ENCODE measurements at places on chromosomes 4 and X.
A peak's percentile ranks its signal among the peaks of the same experiment; 100 is the strongest.

GRCh38 chrX:4239650-4240540, 526.4 kb upstream of the PRKX start:
- DNase-seq = no peak

DNA sequence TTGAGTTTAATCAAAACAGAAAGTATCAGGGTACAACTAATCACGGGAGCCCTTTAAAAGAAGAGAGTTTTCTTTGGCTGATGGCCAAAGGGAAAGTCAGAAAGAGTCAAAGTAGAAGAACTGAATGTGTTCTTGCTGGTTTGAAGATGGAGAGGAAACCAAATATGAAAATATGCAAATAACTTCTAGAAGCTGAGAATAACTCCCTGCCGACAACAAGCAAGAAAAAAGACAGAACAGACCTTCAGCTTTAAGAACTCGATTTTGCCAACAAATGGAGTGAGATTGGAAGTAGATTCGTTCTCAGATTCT, 903.8 kb downstream of the STIM2 start:
- no peak for DNase-seq

- no peak for DNase-seq
Measured at GRCh38 chr4:19659101-19659500, 592.6 kb upstream of the SLIT2 start.

DNA sequence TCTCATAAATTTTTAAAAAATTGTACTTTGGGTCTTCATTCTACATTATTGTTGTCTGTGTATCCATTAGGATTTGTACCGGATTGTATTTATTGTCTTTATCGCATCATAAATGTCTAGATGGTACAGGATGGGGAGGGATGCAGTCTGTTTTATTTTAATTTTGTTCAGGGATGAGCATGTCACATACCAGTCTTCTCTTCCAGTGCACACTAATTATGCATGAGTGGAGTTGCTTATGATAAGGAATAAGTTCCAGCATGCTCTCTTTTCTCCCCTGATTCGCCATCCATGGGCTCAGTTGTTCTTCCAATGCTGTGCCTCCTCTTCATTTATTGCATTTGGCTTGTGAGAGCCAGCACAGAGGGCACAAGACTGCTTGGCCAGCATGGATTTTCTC, 54.3 kb downstream of the PPEF1 start:
- no peak for DNase-seq

- no peak for DNase-seq
Measured at GRCh38 chr4:3487861-3488260, 24.8 kb downstream of the DOK7 start.

DNA sequence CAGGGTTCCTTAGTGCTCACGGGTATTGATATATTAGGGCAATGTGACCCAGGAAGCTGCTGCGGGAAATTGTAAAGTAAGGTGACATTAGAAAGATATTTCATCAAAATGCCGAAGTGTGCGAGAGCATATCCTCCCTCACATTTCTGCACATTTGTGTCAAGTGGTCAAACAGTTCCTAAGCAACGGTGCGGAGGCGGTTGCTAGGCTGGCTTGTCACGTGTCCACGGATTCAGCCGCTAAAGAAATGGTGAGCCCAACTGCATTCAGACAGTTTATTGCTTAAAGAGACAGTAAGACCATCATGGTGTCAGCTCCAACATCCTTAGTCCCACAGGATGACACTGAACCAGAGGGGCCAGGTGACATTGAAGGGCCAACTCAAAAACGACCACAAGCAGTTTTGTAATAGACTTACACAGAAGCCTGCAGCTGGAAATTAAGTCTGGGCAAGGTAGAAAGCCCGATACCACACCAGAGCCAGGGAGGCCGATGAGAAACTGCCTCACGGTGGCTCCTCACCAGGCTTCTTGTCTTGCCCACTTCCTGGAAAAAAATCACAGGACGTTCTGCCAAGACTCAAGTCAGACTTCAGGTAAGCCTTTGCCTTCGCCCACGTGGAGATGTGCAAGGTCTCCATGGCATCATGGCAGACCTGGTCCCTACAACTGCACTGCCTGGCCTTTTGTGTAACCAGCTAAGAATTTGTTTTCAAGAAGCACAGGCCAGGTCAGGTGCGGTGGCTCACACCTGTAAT, 50.4 kb downstream of the USP11 start:
- no peak for DNase-seq

DNA sequence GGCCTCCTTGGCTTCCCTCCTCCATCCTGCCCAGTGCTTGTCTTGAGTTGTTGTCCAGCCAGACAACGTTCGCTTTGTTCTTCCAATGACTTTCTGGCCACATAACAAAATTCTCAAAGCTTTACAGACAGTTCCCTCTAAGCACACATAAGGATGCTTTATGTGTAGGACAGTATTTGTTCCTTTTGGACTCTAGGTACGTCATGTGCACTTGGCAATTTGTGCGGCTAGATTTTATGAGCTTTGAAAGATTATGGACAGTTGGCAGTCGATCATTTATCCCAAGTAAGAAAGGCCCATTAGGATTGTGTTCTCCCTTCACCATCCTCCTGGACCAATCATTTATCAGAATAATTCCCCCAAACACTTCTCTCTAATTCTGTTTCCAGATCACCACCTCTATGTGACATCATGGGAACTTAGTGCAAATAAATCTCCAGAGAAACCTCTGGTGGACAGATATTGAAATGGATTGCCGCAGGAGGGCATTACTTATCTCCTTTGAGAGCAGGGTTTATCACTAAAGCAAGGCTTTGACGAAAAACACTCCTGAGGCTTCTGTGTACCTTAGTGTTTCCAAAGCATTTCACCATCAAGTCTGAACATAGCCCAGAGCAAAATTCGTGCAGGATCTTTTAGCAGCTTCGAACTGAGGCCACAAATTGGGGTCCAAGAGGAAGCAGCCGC, 77.4 kb upstream of the BMPR1B start:
- DNase-seq = no peak

- DNase-seq = peak; percentile 17
Measured at GRCh38 chr4:80071604-80072227, 1.3 kb downstream of the ANTXR2 start.

DNA sequence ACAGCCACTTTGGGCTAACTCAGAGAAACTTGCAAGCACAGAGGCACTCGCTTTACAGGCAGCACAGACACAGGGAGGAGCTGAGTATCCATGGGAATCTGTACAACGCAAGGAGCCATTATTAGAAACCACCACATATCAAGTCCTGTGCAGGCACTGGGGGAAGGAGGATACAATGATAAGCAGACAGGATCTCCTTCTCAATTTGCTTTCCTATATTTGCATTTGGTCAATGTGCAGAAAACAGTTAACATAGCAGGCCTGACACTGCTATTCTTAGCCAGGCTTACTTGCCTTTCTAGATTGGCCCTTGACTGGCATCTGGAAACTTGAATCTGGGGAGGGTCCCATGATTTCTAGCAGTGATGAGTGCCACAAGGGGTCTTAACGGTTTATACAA, 65.8 kb downstream of the TEC start:
- peak; percentile 97 for DNase-seq

DNA sequence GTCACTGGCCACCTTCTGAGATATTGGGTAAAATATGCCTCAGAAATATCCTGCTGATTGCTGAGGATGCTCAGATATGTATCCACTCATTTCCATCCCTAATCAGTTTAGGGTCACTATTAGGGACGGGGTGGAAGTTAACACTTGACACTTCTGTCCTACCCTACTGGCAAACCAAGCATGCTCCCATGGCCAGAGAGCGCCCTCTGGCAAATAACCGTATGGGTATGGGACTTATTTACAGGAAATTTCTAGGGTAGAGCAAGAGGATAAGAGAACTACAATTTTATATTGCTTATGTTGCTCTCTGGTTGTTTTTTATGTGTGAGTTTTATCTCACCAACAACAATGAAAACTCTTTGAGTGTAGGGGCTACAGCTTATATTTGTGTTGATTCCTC, 86.8 kb upstream of the TSPAN7 start:
- DNase-seq = no peak

DNA sequence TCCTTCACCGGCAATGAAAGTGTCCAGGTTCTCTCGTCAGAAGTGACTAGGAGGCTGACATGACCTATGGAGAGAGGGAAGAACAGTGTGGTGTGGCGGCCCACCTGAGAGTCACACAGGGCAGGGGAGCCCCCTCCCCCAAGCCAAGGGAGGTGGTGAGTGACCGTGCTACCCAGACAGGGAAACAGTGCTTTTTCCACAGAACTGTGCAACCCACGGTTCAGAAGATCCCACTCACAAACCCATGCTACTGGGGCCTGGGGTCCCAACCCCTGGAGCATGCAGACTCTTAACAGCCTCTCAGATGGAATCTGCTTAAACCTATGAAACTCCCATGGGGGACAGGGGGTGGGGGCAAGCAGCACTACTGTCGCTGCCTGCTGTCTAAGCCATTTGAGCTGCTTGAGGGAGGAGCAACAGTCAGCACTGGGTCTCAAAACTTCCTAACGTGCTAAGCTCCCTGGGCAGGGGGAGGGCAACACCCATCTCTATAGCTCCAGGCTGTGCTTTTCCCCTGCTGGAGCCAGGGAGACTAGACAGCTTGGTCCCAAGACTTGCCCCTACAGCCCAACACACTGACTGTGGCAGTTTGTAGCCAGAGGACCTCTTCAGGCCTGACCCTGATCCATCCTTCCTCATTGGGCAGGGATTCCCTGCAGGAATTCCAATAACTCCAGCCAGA, 850.4 kb upstream of the AADAT start:
- no peak for DNase-seq

DNA sequence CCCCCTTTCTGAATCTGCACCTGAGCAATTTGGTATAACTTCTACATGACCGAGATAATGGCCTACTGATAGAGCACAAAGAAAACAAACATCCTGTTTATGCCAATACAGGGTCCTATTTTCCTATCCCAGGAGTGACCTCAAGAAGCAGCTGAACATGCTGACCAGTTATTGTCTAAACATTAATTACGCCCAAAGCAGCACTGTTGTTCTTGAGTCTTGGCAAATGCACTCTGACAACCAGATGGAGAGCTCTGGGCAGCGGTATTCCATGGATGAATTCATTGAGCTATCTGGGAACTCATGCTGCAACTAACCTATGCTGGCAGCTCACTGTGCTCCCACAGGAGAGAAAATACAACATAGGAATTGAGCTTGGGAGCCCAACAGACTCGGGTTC, 52.6 kb downstream of the PCYT1B start:
- DNase-seq = no peak

DNA sequence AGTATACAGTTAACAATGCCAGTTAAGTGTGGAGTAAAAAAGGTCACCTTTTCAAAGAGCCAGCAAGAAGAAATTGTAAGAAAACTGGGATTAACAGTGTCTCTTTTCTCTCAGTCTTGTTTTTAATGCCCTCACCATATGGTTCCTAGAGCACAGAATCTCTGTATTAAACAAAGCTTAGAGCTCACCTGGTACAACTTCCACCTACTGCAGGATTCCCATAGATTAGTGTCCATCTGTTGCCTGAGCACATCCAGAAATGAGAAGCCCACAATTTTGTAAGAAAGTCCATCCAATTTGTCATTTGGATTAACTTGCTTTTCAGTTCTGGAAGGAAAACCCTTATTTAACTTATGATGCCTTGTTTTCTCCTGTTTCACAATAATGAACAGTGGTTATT, 1037.1 kb downstream of the STPG2 start:
- no peak for DNase-seq

- DNase-seq = no peak
Measured at GRCh38 chrX:133523526-133523925, 108.2 kb upstream of the GPC4 start.

DNA sequence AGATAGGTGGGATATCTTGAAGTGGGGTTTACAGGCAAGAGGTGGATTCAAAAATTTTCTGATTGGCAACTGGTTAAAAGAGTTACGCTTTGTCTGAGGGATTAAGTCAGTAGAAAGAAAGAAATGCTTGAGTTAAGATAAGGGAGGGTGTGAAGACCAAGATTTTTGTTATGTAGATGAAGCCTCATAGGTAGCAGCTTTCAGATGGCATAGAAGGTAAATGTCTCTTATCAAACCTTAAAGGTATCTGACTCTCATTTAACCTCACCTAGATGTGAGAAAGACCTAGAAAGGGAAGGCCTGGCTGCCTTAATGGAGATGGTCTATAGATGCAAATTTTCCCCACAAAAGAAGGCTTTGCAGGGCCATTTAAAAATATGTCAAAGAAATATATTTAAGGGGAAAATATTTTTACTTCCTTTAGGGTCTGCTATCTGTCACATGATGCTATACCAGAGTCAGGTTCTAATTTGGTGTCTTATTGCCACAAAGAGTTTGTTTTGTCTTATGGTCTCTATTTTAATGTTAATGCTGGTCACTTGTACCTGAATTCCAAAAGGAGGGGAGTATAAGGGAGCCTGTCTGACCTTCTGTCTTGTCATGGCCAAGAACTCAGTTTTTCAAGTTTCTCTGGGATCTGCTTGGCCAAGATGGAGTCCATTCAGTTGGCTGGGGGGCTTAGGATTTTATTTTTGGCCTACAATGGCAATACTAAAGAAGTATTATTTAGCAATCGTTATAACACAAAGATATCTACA, 699.1 kb upstream of the AMOT start:
- DNase-seq = no peak

DNA sequence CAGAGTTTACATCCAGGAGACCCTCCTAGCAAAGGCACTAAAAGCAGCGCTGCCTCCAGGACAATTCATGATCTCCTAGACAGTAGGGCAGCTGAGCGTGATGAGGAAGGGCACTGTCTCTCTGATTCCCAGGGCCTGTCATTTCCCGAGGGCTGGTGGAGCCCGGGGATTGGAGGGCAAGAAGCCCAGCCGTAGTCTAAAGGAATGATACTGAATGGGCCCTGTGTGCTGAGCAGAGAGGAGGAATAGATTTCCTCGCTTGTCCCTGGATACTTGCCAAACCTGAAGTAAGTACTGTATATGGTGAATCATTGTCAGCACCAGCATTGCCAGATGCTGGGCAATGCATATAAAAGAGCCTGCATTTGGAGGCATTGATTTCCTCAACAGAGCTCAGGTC, 88.0 kb upstream of the SLITRK2 start:
- no peak for DNase-seq

All from hematopoietic multipotent progenitor cell treated with erythropoietin and hydrocortisone succinate and interleukin-3 and kit ligand, for 6 days (in vitro differentiated cells).